OCI-M1 (cell line): ENCODE measurements at places on chromosomes 5 and 9.

DNA sequence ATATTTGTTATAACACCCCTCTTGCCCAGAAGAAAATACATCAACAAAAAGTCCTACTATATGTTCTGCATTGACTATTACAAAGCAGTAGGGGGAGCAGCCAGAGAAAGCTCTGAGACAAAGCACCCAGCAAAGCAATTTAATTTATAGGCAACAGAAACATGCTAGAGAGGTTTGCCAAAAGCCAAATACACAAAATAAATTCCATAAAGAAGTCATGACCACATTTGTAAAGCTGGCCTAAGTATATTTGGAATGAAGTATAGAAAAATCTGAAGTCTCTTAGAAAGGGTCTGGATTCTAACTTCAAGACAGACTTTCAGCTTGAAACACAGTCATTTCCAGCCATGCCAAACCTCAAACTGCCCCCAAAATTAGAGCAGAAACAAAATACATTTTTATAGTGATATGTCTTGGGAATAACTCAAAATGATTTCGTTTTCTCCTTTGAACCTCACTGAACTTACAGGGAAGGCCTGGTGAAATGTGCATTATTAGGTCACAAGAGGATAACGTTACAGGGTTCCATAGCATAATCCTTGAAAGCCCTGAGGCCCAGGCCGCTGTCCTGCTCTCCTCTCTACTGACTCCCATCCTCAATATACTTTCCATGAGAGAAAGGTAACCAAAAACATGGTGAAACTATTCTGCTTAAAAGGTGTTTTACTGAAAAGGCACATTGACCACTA lies 451.8 kb downstream of the RAB3C start:
- peak; percentile 65 for DNase-seq

DNA sequence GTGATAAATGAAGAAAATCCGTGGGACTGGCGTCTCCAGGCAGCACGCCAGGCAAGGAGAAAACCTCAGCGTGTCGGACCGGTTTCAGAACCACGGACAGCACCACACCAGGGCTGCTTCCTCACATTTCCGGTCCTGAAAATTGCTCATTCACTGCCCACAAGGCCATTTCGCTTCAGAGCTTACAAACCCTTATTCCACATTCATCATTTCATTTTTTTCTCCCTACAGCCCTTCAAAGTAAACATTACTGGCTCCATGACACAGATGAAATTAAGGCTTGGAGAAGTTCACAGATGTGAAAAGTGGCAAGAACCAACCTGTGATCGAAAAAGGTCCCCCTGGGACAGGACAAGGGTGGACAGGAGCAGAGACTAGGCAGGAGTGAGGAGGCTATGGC lies 1.5 kb upstream of the GPRIN1 start:
- peak; percentile 85 for DNase-seq

- no peak for DNase-seq
Observed at GRCh38 chr5:147560718-147561331, 51.0 kb upstream of the DPYSL3 start.

DNA sequence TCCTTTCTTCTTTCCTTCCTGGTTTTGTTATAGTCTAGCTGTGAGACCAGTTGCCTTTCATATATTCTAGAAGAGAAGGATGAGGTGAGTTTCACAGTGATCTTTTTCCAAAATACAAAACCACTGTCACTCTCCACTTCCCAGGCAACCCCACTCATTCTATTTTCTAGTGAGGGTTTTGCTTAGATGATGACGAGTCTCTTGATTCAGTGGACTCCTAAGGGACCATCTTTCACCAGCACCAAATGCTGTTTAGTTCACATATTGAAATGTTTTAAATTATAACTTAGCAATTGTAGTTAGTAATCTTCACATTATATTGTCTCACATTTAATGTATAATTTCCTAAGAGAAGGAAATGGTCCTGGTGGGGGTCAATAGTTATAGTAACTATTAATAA lies 25.2 kb downstream of the PIK3R1 start:
- no peak for DNase-seq

DNA sequence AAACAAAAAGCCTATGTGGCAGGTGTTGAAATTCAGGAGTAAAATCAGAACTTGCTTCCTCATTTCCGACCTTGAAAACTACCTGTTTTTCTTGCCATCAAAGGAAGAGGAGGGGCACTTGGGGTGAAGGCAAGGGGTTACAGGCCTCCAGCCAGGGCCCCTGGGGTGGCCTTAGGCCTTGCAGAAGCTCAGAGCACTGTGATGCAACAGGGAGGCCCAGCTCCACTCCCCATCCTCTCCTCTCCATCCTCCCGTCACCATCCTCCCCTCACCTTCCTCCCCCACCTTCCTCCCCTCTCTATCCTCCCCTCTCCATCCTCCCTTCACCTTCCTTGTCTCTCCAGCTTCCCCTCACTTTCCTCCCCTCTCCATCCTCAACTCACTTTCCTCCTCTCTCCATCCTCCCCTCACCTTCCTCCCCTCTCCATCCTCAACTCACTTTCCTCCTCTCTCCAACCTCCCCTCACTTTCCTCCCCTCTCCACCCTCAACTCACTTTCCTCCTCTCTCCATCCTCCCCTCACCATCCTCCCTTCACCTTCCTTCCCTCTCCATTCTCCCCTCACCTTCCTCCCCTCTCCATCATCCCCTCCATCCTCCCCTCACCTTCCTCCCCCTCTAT lies 111.6 kb downstream of the WNK2 start:
- no peak for DNase-seq

DNA sequence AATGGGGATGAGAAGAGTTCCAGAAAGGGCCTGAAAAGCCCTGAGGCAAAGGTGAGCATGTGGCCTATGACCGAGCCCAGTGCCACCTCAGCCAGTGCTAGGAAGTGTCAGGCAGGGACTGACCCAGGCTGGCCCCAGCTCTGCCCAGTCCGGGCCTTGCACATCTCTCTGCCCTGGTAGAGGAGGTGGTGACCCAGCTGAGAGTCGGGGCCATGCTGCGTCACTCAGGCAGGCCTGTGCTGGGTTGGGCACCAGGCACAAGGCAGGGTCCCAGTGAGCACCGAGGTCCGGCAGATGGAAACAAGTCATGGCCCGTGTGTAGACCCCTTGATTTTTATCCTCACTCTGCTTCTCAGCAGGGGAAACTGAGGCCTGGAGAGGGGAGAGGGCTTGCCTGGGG lies 729 bp downstream of the CDHR2 start:
- no peak for DNase-seq

DNA sequence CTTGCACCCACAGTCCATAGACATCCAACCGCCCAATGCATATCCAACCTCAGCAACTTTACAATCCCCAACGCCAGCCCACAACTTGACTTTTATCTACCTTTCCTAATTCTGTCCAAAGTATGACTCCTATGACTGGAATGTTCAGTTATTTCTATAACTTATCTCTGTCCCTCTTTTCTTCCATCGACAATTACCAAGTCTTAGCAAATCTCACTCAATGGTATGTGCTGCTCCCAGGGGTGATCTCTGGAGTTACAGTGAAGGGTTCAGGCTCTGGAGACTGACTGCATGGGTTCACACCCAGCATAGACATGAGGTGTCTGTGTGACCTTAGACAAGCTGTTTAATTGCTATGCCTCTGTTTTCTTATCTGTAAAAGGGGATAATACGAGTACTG lies 106.9 kb downstream of the SPOCK1 start:
- DNase-seq, result no peak

DNA sequence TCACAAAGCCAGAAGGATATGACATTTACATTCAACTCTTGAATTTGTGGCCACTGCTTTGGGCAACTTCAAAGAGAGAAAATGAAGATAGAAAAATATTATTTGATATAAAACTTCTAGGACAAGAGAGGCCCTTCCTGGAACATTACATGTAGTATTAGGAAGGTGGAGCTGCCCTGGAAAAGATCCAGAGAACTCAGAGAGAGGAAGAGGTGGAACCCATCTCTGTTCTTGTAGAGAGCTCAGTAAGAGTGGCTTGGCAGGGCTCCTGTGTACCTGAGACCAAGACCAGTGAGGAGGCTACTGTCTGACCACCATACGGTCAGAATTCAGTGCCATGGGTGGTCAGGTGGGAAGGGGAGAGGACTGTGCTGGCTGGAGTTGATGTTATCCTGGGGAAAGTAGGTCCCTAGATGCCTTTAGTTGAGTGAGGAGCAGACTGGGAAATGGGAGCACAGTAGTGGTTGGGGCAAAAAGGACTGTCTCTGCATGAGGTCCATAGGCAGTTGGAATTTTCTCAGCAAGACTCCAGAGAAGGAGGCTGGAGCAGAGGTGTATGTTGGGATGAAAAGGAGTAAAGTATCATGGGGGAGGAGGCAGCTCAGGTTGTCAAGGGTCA lies 7.6 kb downstream of the TGFBI start:
- DNase-seq, result no peak

- no peak for DNase-seq
Observed at GRCh38 chr9:37374892-37375291, 47.6 kb upstream of the GRHPR start.

GRCh38 chr5:62115014-62115413 lies 191.0 kb upstream of the KIF2A start:
- DNase-seq, result no peak

GRCh38 chr9:122389799-122390481 lies 19.1 kb downstream of the PTGS1 start:
- DNase-seq, result peak; percentile 26

GRCh38 chr9:14221558-14221957 lies 92.4 kb downstream of the NFIB start:
- DNase-seq, result no peak

DNA sequence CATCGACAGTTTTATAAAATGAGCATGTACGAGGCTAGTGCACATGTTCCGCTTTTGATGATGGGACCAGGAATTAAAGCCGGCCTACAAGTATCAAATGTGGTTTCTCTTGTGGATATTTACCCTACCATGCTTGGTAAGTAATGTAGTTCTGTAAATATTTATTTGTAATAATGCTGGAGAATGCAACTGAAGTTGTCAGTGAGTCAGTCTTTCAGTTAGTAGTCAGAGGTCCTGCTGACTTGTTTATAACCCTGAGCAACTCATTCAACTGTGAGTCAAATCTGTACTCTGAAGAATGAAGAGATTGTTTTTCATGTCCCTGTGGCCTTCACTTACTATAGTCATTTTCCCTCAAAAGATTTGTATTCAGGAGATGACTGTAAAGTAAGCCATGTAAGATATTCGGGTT lies 28.4 kb upstream of the GPR150 start:
- DNase-seq, result no peak

- no peak for DNase-seq
Observed at GRCh38 chr5:40521108-40521785, 158.5 kb upstream of the PTGER4 start.

DNA sequence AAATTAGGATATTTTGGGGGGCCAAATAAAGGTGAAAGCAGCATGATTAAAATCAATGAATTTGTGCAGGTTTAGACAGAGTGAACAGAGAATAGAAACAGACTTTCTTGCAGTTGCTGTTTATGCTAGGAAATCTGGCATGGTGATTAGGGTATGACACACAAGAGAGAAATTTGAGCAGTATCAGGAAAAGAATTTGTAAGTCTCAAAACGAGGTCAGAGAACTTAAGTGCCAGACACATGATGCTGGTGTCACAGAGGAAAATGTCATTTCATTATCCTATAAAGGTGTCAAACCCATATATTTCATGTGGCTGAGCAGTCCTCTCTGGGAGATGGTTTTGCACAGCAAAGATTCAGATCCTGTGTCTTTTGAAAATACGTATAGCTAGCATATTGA lies 15.7 kb downstream of the LVRN start:
- no peak for DNase-seq

DNA sequence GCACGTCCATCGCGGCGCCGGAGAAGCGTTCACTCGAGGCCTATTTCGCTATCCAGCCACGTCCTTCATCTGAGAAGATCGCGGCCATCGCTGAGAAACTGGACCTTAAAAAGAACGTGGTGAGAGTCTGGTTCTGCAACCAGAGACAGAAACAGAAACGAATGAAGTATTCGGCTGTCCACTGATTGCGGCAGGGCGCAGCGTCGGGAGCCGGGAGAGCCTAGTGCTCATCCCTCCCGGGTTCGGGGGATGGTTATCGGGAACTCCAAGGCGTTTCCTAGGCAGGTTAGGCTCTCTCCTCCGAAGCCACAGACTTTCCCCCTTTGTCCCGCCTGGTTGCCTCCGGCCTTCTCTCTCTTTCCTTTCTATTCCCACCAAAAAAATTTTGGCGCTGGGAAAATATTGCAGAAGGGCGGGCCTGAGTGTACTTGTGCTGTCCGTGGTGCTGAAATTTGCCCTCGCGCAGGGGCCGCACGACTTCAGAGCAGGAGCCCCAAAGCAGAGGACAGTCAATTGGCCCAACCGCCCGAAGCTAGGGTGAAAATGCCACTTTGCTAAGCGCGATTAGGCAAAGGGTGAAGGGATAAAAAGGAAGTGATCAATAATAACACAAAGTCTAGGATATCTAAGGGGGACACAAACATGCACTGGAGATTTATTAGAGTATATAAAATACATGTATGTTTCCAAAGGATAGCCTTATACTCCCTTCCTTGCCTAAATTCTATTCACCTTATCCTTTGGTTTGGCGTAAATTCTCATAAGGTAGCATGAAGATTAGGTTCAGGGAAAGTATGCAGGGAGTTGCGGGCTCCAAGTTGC lies 1.8 kb downstream of the POU4F3 start:
- peak; percentile 65 for DNase-seq
